Muscle of back (tissue), 13 donors: ENCODE measurements at places on chromosomes 11 and 22.

- DNase-seq: no peak
Measured at GRCh38 chr22:22927196-22927887, 39.7 kb downstream of the IGLL5 start.

DNA sequence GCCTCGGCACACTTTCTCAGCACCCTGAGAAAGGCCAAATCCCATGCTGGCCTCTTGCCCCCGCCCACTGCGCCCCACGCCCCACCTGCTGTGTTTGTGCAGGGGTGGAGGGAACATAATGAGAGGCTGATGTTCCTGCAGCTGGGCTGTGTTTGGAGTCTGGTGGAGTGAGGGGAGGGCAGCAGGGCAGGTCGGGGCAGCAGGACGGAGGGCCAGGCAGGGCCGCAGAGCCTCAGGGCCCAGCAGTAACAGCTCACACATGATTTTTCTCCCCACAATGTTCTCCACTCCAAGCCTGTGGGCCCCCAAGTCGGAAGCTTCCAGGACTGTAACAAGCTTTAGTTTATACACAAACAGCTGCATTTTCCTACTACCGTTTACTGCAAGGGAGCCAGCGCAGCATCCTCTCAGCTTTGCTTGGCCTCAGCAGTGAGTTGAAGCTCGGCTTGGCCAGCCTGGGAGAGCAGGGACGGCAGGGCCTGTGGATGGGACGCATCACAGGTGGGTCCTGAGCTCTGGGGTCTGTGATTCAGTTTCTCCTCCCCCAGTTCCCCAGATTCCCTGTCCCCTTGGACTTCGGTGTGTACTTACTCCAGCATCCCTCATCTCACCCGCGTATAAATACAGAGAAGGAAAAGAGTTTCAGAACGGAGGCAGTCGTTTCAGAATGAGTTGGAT, 51.0 kb downstream of the RPUSD4 start:
- no peak for DNase-seq

DNA sequence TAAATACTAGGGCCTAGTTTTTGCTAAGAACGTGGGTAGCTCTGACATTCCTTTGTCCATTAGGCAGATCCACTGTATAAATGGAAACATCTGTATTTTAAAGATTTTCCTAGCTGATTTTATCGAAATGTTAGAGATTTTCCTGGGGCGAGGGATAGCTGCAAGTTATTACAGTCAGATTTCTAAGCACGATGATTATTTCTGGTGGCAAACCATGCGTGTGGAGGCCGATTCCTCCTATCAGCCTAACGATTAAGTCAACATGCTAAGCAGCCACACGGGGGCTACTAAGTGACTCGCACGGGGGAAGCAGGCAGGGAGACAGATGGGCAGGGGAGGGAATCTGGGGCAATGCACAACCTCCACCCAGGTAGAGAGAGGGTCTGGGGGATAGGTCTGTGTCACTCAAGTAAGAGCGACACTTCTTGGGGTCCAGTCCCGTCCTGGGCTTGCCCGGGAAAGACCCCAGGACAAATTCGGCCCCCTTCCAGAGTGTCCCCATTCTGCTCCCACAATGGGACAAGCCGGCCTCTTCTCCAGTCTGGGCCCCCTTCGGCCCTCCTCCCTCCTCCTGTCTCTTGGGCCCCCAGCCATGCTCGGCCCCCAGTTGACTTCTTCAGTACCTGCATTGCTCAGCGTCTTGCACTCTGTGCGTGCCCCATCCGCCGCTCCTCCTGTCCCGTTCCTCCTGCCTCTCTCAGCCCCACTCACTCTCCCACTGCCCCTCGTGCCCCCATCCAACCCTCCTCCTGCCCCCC, 571 bp downstream of the C11orf24 start:
- peak; percentile 69 for DNase-seq

GRCh38 chr11:83918476-83918875, 632.3 kb upstream of the CCDC90B start:
- DNase-seq: no peak

- DNase-seq: peak; percentile 78
Measured at GRCh38 chr11:304915-305843, 2.4 kb upstream of the IFITM2 start.

DNA sequence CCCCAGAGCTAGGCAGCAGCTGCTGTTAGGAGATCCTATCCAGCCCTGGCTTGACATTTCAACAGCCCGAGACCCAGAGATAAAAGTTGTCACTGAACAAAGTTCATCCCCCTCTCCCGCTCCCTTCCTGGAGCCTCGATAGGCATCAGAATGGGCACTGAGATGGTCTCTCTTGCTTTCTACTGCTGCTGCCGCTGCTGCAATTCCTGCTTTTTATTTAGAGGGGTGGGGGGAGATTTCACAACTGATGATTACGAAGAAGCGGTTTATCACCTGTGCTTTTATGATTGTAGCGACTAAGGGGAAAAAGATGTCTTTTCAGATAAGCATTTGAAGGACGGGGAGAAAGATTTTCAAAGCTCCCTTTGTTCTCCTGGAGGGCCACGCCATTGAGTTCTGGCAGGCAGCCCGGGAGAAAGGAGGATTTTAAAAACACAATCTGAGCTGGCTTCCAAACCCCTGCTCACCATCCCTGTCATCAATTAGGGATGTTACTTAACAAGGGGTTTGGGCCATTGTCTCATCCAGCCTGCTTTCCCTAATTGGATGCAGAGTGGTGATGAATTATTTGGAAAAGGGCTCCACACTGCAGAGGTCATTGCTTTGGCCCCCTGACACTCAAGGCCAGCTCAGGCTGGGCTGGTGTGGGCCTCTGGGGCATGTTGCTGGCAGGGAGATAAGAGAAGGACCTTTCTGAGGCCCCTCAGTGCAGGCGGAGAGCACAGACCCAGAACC, 344.7 kb downstream of the BUD13 start:
- peak; percentile 20 for DNase-seq

DNA sequence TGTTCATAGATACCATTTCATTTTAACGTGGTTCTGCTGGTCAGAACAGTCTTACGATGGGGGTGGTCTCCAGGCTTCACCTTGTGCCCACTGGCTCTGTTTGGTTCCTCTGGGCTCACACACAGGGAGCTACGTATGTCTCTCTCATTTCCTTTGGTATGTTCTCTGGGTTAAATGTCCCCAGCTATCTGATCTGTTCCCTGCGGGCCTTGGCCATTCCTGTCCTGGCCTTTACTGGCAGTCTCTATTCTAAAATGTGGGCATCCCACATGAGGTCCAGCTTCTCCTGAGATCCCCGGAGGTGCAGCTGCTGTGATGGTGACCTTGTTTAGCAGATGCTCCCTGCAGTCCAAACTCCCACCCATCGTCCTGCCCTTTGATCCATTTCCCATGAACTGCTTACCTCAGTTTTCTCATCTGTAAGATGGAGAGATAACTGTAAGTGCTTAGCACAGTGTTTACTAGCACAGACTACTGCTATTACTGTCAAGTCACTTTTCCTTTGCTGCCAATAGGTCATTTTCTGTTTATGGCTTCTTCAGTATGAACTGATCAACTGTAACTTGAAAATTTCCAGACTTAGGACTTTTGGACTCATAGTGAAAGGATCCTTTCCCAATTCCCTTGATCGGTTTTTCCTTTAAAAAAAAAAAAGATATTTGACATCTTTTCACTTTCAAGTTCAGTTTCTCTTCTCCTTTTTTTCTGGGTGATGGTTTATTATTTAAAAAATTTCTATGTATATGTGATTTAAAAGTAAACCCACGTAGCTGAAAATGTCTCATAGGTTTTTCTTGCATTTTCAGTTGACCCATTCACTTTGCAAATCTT, 92.9 kb downstream of the PTPRJ start:
- DNase-seq: no peak

GRCh38 chr11:94549146-94549545, 5.4 kb downstream of the FUT4 start:
- no peak for DNase-seq

DNA sequence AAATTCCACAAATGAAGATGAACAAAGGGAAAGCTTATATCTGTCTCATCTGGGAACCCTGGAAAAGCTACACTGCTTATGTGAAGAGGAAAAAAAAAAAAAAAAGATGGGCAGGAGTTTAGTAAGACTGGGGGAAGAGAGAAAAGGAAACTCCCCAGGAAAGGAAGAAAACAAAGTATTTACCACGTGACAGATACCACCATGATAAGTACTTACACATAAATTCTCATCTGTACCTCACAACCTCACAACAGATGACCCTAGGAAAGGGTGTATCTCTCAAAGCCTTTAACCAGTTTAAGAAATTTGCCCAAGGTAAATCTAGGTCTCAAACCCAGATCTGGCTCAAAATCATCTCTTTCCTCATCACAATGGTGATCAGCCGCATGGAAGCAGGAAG, 77.1 kb downstream of the GAB2 start:
- DNase-seq: no peak

DNA sequence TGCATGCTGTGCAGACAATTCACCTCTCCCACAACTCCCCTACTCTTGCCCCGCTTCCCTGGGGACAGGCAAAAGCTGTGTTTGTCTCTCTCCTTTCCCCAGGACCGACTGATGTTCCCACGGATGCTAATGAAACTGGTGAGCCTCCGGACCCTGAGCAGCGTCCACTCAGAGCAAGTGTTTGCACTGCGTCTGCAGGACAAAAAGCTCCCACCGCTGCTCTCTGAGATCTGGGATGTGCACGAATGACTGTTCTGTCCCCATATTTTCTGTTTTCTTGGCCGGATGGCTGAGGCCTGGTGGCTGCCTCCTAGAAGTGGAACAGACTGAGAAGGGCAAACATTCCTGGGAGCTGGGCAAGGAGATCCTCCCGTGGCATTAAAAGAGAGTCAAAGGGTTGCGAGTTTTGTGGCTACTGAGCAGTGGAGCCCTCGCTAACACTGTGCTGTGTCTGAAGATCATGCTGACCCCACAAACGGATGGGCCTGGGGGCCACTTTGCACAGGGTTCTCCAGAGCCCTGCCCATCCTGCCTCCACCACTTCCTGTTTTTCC, 1.4 kb upstream of the MADD start:
- DNase-seq: no peak

GRCh38 chr11:112596324-112596723, 335.7 kb upstream of the PLET1 start:
- no peak for DNase-seq

DNA sequence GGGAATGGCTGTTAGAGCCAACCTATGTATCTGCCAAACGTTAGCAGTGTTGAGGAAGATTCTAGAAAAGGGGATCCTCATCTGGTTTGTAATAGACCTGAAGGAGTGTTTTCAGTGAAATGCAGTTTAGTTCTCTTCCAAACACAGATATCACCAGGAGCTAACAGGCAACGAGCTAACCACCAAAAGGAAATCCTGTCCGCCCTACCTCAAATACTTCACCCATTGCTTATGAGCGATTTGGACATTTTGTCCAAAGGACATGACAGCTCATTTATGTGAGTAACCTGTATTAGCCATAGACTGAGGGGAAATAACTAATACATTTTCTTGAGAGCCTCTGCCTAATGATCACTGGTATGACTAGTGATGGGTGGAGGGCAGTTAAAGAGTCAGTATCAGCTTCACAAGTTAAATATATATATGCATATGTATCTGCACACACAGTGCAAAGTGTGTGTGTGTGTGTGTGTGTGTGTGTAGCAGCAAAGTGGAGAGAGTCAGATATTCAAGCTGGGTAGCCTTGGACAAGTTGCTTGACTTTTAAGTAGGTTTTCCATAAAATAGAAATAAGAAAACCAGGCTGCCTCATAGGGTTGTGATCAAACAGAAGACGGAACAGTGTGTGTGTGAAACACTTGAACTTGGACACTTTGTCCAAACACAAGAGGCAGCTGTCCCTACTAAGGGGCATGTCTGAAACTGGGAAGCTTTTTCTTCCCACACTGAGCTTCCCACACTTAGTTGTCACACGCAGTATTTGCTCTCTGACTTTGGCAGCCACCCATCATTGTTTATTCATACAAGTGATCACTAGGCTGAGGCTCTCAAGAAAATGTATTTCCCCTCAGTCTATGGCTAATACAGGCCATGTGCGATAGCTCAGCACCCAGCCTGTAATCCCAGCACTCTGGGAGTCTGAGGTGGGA, 940 bp upstream of the C11orf91 start:
- peak; percentile 69 for DNase-seq

- DNase-seq: no peak
Measured at GRCh38 chr22:26660961-26661578, 3.7 kb downstream of the MIAT start.

DNA sequence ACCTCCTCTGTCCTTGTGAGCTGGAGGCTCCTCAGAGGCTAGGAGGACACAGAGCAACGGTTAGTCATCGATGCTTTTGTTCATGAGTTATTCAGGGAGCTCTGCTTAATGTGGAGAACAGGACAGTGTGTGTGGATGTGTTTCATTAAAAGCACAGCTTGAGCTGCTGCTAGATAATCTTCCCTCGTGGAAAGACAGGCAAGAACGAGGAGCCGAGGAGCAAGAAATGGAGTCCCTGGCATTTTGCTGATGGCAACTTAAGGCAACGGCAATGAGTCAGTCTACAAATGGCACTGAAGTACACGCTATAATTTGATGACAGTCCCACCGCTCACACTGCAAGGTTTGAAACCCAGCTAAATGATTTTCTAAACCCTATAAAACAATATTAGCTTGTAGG, 106.2 kb downstream of the IGLL1 start:
- no peak for DNase-seq

GRCh38 chr11:112425121-112425520, 164.5 kb upstream of the PLET1 start:
- DNase-seq: no peak

- DNase-seq: no peak
Measured at GRCh38 chr11:74839971-74840370, 91.3 kb downstream of the RNF169 start.

- DNase-seq: no peak
Measured at GRCh38 chr11:2313051-2313951, 11.5 kb downstream of the TSPAN32 start.

GRCh38 chr11:119666463-119667131, 62.4 kb downstream of the NECTIN1 start:
- DNase-seq: peak; percentile 79

GRCh38 chr11:59615120-59615636, 396 bp downstream of the OSBP start:
- no peak for DNase-seq

DNA sequence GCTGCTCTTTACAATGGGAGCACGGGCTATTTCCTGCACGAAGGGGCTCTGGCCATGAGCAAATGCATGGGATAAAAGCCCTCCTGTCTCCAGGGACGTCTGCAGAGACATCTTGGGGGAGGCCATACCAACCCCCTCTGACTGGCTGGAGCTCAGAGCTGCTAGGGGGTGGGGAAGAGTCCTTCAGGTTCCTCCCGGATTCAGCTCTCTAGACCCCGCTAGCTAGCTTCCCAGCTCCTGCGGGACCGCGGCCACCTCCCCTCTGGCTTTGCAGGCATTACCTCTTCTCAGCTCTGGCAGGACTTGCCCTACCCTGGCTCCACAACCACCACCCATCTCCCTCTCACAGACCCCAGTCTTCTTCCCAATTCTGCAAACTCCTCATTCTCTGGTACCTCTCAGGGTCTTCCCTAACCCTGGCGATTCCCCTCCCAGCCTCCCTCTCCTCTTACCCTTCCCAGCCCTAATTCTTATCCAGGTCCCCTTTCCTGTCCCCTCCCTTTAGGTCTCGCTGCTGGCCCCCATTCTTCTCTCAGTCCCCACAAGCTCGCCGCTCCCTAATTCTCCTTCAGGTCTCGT, 802 bp downstream of the SYT13 start:
- peak; percentile 6 for DNase-seq
